NCI-H1436 treated with DMSO at 0.1 percent for 48 hours (cell line): ENCODE measurements at places on chromosomes 5 and 9.

DNA sequence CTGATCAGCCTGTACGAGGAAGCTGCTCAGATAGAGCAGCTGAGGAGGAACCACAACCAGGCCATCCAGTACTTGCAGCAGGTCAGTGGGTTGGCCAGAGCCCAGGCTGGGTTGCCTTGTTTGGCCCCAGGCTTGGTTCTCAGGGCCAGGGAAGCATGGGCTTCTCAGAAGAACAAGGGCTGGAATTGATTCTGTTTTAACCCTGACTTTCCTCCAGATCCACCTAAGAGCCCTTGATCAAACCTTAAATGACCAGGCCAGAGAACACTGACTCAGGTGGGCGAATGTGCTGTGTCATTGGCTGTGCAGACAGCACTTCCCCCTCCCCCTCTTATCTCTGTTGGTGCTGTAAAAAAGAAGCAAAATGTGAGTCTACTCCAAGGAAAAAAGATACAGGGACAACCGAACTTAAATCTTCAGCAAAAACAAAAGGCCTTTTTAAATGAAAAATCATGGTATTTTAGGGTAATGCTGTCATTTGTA is 28.1 kb downstream of the TTC23L start:
- no peak for DNase-seq

GRCh38 chr5:60458666-60459065 is 241.3 kb downstream of the DEPDC1B start:
- DNase-seq, result no peak

DNA sequence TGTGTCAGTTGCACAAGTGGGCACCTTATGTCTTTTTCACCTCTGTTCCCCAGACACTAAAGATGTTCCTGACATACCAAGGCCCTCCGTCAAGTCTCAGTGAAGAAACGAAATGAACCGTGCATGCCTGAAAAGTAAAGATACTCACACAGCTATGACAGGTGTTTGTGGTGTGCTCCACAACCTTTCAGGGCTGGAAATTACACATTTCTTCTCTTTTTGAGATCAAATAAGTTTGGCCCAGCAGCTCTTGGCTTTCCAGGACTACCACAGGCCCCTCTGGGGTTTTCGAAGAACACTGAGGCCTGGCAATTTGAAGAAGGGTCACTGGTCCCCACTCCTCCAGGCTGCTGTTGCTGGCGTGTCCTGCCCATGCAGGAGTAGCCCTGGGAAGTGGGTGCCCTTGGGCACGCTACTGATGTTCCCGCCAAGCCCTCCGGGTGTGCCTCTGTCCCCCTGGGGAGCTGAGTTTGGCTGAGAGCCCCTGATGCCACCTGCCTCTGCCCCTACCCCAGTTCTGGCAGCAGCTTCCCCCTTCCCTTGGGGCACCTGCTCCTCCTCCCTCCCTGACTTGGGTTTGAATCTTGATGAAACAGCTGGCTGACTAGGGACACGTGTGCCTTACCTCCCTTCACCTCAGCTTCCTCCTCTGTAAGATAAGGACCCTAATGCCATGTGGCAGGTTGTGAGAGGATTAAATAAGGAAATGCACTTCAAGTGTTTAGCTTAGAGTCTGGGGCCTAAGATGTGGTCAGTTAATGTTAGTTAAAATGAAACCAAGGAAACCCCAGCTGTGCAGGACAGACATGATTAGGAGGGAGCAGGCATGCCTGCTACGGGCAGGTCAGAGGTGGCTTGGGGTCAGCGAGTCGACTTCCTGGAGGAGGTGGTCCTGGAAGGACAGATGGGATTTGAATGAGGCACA is 49.1 kb upstream of the GADD45G start:
- no peak for DNase-seq

DNA sequence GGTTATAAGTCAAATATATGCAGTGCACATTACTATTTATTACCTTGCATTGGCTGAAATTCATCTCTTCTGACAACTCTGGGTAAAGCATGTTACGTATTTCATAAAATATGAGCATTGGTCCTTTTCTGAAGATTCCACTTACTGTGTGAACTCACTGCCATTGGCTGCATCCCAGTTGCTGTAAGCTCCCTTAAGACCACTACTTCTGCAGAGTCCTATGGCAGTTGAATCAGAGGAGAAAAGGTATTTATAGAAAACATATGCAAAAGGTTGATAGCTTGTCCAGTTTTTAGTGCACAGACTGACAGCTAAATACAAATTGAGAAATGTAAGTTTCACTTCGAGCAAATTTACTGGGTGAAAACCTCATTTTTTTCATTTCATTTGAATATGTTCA is 394.6 kb upstream of the ARRDC3 start:
- no peak for DNase-seq

- DNase-seq, result no peak
Observed at GRCh38 chr9:36855448-36856315, 178.4 kb downstream of the PAX5 start.

GRCh38 chr5:160899735-160900134 is 47.7 kb upstream of the ATP10B start:
- DNase-seq, result no peak

DNA sequence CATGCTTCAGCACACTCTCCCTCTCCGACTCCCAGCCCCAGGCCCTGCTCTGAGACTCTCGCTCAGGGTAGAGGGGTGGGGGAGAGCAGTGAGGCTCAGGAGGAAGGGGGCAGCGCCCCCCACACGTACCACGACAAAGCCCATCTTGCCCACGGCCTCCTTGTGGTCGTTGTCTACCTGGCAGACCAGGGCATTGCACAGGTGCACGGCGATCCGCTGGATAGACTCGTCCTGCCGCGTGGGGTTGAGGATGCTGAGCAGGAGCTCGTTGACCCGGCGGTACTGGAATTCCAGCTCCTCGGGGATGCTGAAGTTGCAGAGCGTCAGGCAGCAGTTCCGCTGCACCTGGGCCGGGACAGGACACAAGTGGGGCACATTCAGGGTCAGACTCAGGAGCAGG is 18.5 kb upstream of the ZDHHC12 start:
- DNase-seq, result no peak

GRCh38 chr5:76544268-76544926 is 78.8 kb downstream of the F2RL2 start:
- DNase-seq, result no peak

DNA sequence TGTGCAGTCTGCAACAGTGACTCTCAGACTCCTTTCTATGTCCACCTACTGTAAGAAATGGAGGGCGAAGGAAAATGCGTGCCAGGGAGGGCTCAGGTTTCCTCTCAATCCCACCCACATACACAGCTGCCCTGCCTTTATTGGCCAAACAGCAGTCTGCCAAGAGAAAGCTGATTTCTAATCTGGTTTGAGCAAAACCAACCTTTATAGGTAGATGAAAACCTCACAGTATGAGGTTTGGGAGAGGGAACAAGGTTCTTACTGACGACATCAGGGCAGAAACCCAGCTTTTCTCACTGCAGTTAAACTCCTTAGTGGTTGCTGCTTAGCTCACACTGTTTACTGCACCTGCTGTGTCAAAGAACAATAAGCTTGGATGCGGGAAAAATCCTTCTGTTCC is 152.3 kb upstream of the KLF9 start:
- DNase-seq, result no peak

- no peak for DNase-seq
Observed at GRCh38 chr9:14889451-14889850, 20.8 kb downstream of the FREM1 start.

DNA sequence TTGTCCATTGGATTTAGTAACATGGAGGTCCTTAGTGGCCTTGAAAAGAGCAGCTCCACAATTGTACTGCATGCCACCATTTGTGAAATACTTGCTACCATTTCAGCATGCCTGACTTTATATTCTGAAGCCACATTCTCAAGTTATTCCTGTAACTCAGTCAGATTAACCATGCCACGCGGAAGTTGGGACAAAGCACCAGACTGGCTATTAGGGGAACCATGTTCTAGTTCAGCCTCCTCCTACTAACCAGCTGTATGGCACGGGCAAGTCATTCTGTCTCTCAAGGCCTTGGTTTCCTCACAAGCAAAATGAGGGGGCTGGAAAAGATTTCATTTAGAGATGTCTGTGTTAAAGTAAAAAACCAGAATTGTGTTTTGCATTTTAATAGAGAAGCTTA is 418.0 kb downstream of the PLK2 start:
- no peak for DNase-seq

DNA sequence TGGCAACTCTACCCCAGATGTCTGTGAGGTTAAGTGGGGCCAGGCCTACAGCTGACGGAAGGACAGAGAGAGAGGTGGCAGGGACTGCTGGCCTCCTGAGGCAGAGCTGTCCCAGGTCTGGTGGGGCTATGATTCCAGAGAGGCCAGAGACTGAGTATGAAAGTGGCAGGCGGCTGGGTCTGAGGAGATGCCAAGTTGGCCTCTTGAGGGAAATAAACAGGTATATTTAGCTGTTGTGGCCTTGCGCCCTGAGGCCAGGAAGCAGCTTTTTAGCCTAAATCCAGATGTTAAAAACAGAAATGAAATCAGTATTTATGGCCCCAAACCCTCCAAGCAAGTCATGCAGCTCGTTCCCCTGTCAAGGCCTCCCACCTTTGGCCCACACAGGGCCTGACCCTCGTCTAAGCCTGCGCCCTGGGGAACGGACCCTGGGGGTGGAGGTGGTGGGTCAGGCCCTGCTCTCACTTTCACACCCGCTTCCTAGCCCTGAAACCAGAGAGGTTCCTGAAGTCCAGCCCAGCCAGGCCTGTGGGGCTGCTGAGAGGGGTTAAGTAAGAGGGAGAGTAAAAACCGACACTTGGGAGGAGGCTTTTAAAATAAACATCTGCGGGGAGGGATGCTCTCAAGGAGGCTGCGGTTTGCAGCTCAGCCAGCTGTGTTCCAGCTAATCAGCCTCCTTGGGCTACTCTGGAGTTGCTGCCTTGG is 18.7 kb downstream of the PCDHGC5 start:
- no peak for DNase-seq

- no peak for DNase-seq
Observed at GRCh38 chr9:34524349-34524748, 1.6 kb upstream of the ENHO start.

GRCh38 chr9:94944626-94945025 is 218.1 kb downstream of the AOPEP start:
- no peak for DNase-seq

- no peak for DNase-seq
Observed at GRCh38 chr5:173790177-173790719, 97.9 kb upstream of the CPEB4 start.

- DNase-seq, result no peak
Observed at GRCh38 chr5:123876276-123876790, 364.4 kb downstream of the CSNK1G3 start.
